Esophagus squamous epithelium (tissue), 5 donors: ENCODE measurements at places on chromosomes 7 and 10.

GRCh38 chr10:76436981-76437380 is 1005.6 kb downstream of the LRMDA start:
- no peak for DNase-seq

GRCh38 chr10:86389441-86390193 is 23.0 kb upstream of the GRID1 start:
- no peak for DNase-seq

GRCh38 chr10:104809288-104810090 is 168.4 kb downstream of the SORCS3 start:
- no peak for DNase-seq

DNA sequence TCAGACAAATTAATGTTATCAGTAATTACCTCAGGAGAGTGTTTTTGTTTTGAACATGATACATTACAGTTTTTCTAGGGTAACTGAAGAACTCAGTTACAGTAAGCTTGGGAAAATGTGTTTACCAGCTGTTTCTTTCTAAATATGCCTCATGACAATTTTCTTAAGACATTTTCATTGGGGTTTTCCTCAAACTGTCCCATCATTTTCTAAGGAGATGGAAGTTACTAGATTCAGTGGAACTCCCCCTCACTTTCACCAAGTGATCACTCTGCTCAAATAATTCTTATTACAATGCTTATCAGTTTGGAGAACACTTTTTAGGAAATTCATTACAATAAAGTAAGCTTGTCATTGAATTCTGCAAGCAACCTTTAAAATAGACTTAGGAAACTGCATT is 6.4 kb upstream of the SPAG6 start:
- DNase-seq = no peak

- DNase-seq = no peak
These were observed 174.2 kb downstream of the PTN start for GRCh38 chr7:137169282-137169698.

- DNase-seq = no peak
These were observed 196.0 kb upstream of the TMEM72 start for GRCh38 chr10:44715136-44715535.

GRCh38 chr10:110619514-110620397 is 24.4 kb upstream of the RBM20 start:
- no peak for DNase-seq
